CD4-positive, alpha-beta T cell (primary cell): ENCODE measurements at places on chromosomes 3 and 15.

DNA sequence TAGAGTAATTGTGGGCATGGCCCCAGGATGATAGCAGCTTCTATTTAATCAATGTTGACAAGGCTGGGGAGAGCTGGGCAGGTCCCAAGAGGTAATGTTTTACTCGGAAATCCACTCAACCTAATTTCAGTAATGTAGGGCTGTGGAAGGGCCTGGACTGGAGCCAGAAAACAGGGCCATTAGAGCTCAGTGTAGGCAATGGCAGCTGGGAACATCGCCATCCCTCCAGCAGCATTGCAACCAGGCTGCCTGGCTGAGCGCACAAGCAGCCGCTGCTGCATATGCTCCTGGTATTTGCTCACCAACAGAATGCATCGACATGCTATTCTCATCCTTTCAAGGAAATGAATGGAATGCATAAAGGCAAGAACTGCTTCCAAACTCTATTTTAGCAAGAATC lies 90.0 kb downstream of the GAP43 start:
- DNase-seq: no peak

- DNase-seq: no peak
Measured at GRCh38 chr3:186997473-186997939, 67.2 kb downstream of the ST6GAL1 start.

GRCh38 chr3:37943631-37944314 lies 46.8 kb upstream of the VILL start:
- no peak for DNase-seq

GRCh38 chr15:70829371-70830166 lies 24.4 kb downstream of the LARP6 start:
- no peak for DNase-seq

- no peak for DNase-seq
Measured at GRCh38 chr3:42353631-42354030, 56.8 kb downstream of the LYZL4 start.

DNA sequence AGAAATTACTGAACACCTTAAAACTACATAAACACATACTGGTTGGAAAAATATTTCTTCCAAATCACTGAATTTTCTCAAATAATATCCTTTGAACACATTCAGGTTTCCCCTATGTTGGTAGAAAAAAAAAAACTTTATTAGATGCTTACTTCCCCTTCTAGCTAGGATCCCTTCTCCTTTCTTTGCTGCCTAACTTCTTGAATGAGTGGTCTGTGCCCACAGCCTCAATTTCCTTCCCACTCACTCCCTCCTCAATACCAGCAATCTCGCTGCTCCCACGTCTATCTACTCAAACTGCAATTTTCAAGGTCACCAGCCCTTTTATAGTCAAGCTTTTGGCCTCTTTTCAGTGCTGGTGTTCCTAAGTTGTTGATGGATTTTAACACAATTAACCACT lies 8.3 kb downstream of the CD200R1 start:
- no peak for DNase-seq

- no peak for DNase-seq
Measured at GRCh38 chr3:94115482-94115881, 52.6 kb downstream of the NSUN3 start.

DNA sequence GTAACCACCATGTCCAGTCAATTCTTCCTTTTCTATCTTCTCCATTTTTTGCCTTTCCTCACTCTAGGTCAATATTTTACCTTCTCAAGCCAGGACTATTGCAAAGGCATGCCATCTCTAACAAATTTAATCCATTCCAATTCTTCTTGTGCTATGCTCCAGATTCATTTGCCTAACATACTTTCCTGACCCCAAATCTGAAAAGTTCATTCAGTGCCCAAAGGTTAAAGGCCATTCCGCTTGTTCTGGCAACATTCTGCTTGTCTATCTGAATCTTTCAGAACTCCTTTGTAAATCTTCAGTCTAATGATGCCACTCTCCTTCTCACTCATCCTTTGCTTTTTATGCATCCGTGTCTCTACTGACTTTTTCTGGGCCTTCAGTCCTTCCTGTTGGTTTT lies 15.6 kb downstream of the THAP10 start:
- DNase-seq: no peak

GRCh38 chr3:177402533-177402932 lies 205.3 kb upstream of the TBL1XR1 start:
- DNase-seq: no peak

DNA sequence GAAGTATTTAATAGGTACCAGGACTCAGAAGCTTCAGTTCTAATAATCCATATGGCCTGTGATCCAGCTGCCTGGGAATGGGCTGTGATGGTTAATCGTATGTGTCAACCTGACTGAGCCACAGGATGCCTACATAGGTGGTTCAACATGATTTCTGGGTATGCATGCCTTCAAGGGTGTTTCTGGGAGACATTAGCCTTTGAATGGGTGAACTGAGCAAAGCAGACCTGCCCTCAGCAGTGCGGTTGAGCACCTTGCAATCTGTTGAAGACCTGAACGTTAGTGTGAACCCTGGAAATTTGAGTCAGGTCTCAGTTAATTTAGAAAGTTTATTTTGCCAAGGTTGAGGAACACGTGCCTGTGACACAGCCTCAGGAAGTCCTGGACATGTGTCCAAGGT lies 22.8 kb upstream of the TKT start:
- no peak for DNase-seq

DNA sequence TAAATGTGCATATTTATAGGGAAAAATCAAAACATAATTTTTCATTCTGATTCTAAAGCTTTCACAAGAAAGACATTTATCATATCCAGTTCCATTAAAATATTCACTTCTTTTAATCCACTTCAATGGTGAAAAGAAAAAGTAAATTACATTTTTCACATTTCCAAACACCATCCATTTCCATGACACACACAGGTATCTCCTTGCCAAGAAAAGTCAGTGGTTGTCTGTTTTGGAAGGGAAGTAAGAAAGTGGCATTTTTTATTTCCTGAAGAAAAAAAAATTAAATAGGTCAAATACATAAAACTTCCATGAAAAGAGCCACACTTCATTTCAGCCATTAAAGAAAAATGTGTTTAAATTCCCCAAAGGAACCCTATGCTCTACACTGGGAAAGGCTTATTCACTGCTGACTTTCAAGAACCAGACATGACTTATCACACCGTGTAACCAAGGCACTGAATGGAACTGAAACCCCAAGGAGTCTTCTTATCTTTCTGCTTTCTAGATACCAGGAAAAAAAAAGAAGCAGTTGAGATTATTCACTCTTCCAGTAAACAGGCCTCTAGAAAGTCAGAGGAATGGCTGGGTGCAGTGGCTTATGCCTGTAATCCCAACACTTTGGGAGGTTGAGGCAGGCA lies 44.5 kb downstream of the OSBPL10 start:
- DNase-seq: no peak

GRCh38 chr15:92870010-92870591 lies 30.0 kb upstream of the CHD2 start:
- DNase-seq: no peak

DNA sequence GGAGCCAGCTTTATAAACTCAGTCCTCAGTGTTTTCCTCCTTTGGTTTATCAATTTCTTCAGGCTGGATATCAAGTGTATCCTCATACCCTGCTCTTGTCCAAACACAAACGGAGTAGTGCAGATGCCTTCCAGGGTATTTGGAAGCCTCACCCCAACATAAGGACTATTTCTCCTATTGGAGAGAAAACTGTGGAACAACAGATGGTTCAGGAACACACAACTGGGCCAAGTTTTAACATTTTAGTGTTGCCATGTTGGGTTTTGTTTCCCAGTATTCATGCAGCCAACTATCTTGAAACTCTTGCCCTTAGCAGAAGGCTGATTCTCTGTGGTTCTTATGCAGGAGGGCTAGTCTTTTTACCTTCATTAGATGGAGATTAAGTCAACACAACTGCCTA lies 398.1 kb downstream of the GABRB3 start:
- DNase-seq: no peak

GRCh38 chr3:193998123-193998448 lies 137.9 kb upstream of the HES1 start:
- no peak for DNase-seq

- DNase-seq: no peak
Measured at GRCh38 chr15:85943791-85944190, 135.9 kb upstream of the AGBL1 start.

GRCh38 chr3:38210141-38210757 lies 44.9 kb downstream of the OXSR1 start:
- peak; percentile 43 for DNase-seq

- DNase-seq: no peak
Measured at GRCh38 chr15:28093752-28094535, 5.2 kb downstream of the OCA2 start.

DNA sequence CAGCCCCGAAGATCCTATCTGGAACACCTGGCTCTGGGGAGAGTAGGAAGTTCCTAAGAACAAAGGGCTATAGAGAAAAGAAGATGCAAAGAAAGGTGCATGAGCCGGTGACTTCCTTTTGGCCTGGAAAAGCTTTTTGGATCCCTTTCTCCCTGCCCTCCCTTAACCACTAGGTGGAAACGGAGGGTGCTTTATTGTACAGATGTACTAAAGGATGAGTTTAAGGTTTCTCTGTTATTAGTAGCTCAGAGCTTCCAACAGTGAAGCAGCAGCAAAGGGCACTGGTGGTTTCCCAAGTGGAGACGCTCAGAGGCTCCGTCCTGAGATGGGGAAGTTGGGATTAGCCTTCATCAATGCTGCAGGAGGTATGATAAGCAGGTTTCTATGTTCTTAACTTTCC lies 5.9 kb upstream of the ADGRG7 start:
- no peak for DNase-seq

DNA sequence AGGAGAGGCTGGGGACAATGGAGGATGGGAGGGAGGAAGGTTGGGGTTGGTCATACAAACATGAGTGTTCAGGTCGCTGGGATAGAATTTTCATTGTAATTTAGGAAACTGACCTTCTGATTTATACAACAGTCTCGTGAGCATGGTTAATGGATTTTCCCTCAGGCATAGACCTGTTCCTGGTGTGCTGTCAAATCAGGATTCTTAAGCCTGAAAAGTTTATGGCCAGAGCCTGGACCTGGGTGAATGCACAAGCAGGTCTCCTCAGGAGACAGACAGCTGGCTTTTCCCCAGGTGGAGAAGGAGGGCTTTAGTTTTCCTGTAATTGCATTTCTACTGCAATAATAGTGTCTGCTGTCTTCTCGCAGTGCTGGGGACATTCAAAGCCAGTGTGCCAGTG lies 338.0 kb downstream of the SHQ1 start:
- no peak for DNase-seq

GRCh38 chr3:151169262-151169947 lies 33.6 kb downstream of the GPR171 start:
- DNase-seq: no peak

DNA sequence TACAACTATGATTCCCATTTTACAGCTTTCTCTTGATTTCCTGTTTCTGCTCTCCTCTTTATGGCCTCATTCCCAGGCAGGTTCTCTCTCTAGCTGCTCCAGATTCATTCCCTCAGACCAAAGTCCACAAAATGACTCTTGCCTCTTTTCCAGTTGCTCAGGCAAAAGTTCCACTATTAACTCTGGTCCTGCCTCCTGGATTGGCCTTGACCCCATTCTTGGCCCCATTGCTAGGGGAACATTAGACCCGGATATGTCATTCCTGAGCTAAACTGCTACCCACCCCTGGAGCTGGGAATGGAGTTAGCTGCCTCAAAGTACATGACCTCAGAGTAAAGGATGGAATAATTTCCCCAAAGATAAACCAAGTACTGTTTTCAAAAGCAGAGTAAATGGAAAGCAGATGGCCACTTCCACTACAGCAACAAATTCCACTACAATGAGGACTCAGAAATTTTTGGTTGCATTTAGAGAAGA lies 73.0 kb upstream of the GAP43 start:
- no peak for DNase-seq

- DNase-seq: no peak
Measured at GRCh38 chr3:41224120-41224806, 25.0 kb downstream of the CTNNB1 start.

DNA sequence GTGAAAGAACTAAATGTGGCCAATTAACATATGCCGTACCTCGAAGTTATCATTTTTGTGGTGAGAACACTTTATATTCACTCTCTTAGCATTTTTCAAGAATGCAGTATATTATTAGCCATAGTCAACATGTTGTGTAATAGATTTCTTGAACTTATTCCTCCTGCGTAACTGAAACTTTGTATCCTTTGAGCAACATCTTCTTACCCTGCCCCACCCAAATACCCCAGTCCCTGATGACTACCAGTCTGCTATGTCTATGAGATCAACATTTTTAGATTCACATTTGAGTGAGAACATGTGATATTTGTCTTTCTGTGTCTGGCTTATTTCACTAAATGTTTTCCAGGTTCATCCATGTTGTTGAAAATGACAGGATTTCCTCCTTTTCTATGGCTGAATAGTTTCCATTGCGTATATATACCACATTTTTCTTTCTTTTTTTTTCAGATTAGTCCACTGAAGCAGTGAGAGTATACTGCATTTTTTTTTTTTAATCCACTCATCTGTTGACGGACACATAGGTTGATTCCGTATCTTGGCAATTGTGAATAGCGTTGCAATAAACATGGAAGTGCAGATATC lies 12.7 kb upstream of the KBTBD8 start:
- DNase-seq: no peak

DNA sequence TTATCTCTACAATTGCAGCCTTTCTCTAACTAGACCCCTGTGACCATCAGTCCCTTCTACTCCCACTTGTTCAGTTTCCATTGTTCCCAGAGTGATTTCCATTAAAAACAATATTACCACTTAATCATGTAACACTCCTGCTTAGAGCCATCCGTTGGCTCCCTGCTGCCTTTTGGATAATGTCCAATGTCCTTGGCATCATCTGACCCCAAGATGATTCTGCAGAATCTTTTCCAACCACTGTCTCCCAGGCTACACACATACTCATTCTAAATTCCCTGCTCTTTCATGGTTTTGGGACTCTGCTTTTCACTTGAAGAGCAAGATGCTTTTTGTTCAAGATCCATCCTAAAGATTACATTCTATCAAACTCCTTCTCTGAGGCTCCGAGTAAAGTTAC lies 7.1 kb downstream of the KCNH8 start:
- no peak for DNase-seq

DNA sequence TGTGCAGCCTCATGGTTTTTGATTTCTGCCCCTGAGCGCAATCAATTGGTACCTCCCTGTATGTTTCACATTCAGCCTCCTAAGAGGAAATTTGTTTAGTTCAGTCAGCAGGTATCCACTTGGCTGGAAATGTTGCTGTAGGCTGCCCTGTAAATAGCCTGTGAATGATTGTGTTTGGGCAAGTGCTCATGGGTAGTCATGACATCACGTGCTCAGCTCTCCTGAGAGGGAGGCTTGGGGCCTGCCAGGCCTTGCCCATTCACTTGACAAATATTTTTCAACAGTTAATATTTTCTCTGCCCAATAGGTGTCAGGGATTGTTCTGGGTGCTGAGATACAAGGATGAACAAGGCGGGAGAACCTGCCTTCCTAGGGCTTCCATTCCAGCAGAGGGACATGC lies 13.3 kb downstream of the HRH1 start:
- DNase-seq: no peak

GRCh38 chr3:45682311-45682710 lies 6.9 kb upstream of the SACM1L start:
- no peak for DNase-seq

GRCh38 chr3:185153861-185154629 lies 1.2 kb upstream of the C3orf70 start:
- no peak for DNase-seq

- no peak for DNase-seq
Measured at GRCh38 chr15:52124270-52124880, 11.8 kb upstream of the BCL2L10 start.

- DNase-seq: no peak
Measured at GRCh38 chr15:83306561-83306960, 22.1 kb upstream of the BNC1 start.
